ENCODE measurements at places on chromosomes 2 and 18. TPM values are rescaled to one million over a fixed set of nuclear protein-coding genes. Genes with fewer than 3 reads are reported as not detected.
A peak's percentile ranks its signal among the peaks of the same experiment; 100 is the strongest.

GRCh38 chr2:3536682-3537632 lies 17.6 kb upstream of the ADI1 start:
- peaks cover 4% of the 10 kb centered on the region for H3K4me1 ChIP-seq
- H3K4me3 ChIP-seq = peak overlapping the region; percentile 75
- H3K27ac ChIP-seq = peak overlapping the region; percentile 67
- peak; percentile 47 for DNase-seq
- H3K36me3 ChIP-seq = peaks cover 16% of the 10 kb centered on the region

DNA sequence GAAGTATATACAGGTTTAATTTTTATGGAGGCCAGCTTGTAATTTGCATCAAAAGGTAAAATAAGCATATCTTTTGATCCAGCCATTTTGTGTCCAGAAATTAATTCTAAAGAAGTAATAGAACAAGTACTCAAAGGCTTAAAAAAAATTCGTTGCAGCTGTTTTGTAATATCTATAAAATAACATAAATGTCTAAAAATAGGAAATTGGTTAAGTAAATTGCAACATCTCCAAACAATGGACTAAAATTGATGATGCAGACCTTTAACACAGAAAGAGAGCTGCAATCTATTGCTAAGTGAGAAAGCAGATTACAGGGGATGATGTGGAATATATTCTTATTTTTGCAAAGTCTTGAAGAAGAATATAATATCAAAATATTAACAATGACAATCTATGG lies 19.4 kb downstream of the AAK1 start:
- H3K4me1 ChIP-seq = peaks cover 17% of the 10 kb centered on the region
- no peak overlapping the region for H3K27ac ChIP-seq
- H3K27me3 ChIP-seq = no peaks in the 10 kb centered on the region

SCYGR4 gene
- not detected for total RNA-seq

GRCh38 chr18:50753311-50753710 lies 66.5 kb downstream of the MRO start:
- DNase-seq = no peak
- H3K27me3 ChIP-seq = peaks cover 15% of the 10 kb centered on the region
- no peak overlapping the region for H3K4me3 ChIP-seq
- no peaks in the 10 kb centered on the region for H3K36me3 ChIP-seq
- no peak overlapping the region for H3K27ac ChIP-seq

- H3K27ac ChIP-seq = no peak within 1 kb of the TSS
- peaks cover 53% of the 10 kb centered on the region for H3K27me3 ChIP-seq
- H3K36me3 ChIP-seq = no peaks in the 10 kb centered on the region
- peak within 1 kb of the TSS; percentile 74 for H3K4me3 ChIP-seq
- DNase-seq = no peak
- peaks cover 14% of the 10 kb centered on the region for H3K4me1 ChIP-seq
Observed at GRCh38 chr2:54455563-54456361, at the start of gene SPTBN1. TSS of gene SPTBN1 (plus strand) at chr2:54456327. CDS start at chr2:54526419, 70,092 bp downstream.

DNA sequence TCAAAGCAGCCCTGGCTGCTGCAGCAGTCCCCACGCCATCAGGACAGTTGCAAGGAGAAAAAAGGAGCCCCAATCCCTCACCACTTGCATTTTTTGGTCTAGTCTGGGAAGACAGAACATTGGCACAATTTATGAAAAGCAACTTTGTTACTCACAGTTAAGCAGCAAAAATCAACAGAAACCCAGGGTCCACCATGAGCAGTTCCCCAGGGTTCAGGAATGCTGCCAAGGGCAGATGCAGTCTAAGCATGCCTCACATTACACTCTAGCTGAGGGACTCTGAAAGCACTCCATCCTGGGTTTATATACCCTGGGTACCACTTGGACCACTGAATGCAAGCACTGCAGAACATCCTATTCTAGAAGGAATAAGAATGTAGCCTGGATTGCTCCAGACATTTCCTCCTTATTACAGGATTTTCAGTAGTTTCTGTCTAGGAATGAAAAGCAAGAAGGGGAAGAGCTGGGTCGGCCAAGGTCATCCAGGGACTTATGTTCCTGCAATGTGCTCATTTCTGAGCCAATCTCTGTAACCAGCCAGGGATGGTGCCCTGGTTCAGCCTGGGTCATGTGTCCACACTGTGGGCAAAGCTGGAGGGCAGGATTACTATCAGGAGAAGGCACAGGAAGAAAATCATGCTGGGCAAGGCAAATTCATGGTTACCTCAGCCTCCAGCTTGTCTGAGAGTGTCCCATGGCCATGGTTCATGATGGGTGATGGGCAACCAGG lies 19.5 kb upstream of the TMEM163 start:
- H3K36me3 ChIP-seq = no peaks in the 10 kb centered on the region
- no peaks in the 10 kb centered on the region for H3K4me1 ChIP-seq
- H3K4me3 ChIP-seq = no peak overlapping the region
- peaks cover 16% of the 10 kb centered on the region for H3K27me3 ChIP-seq

DNA sequence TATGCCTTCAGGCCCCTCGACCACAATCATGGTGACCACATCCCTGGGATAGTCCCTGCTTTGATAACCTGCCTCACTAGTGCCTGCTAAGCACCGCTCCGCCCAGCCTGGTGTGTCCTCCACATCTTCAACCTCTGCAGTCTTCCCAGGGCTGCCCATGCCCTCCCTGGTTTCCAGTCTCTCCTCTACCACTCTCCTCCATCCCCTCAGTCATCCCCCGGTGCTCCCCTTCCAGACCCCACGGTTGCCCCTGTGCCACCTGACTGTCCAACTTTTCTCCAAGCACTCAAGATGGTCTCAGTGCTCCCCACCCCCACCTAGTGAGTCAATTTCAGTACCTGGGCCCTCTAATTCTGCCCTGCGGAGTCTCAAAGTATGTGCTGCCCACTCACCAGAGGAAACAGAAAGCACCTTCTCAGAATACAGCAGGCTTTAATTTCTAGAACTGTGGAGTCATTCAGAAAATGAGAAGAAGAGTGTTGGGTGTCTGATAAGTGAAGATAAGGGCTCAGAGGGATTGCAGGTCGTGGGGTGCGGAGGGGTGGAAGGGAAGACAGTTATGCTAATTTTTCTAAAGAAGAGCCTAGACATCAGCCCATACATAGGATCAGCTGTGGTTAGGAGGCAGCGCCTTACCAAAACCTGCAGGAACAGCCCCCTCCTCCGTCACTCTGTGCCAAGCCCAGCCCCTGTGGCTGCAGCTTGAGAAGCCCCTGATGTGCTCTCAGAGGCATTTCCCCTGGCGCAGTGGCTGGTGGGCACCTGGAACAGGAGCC lies 53.6 kb upstream of the CAB39 start:
- peak; percentile 90 for DNase-seq
- H3K27ac ChIP-seq = peak overlapping the region; percentile 99
- H3K4me3 ChIP-seq = peak overlapping the region; percentile 86
- H3K27me3 ChIP-seq = no peaks in the 10 kb centered on the region

GRCh38 chr18:24862201-24862816 lies 401.9 kb downstream of the HRH4 start:
- DNase-seq = no peak
- H3K4me1 ChIP-seq = no peaks in the 10 kb centered on the region

DNA sequence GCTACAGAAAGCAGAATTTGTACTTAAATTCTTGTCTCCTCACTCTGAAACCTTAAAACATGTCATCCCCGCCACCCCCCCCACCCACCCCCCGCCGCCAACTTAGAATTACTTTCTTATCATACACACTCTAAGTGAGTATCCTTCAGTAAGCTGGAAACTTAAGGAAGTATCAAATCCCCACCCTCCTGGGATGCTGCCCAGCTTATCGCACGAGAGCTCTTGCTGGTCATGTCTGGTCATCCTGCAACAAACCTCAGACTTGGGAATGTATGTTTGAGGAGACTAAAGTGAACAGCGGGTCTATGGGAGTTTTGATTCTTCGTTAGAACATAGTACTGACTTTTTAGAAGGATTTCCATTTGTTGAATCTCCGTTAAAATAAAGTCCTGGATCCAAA lies 203.3 kb downstream of the PTGR3 start:
- H3K4me1 ChIP-seq = no peaks in the 10 kb centered on the region
- H3K27me3 ChIP-seq = no peaks in the 10 kb centered on the region

GALNT5 gene
- total RNA-seq = not detected

DNA sequence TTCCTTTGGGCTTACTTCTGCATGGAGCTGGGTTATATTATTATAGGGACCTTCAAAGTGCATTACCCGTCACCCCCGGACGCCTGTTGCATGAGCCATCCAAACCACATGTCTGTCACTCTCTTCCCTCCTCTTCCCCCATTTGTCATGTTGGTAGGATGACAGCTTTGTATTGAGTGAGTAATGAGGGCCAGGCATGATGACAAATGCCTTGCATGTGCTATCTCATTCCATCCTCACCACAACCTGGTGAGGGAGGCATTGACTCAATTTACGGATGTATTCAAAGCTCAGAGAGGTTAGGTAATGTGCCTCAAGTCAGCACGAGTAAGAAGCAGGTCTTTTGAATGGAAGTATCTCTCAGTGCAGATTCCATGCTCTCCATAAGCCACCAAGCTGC lies 510.5 kb upstream of the TNP1 start:
- no peak overlapping the region for H3K27ac ChIP-seq
- H3K27me3 ChIP-seq = no peaks in the 10 kb centered on the region
- H3K36me3 ChIP-seq = no peaks in the 10 kb centered on the region
- no peaks in the 10 kb centered on the region for H3K4me1 ChIP-seq
- no peak overlapping the region for H3K4me3 ChIP-seq
- no peak for DNase-seq

- H3K36me3 ChIP-seq = no peaks in the 10 kb centered on the region
- H3K4me3 ChIP-seq = no peak overlapping the region
- H3K4me1 ChIP-seq = no peaks in the 10 kb centered on the region
- no peaks in the 10 kb centered on the region for H3K27me3 ChIP-seq
- no peak for DNase-seq
Observed at GRCh38 chr2:221176667-221177066, 395.4 kb downstream of the EPHA4 start.

DNA sequence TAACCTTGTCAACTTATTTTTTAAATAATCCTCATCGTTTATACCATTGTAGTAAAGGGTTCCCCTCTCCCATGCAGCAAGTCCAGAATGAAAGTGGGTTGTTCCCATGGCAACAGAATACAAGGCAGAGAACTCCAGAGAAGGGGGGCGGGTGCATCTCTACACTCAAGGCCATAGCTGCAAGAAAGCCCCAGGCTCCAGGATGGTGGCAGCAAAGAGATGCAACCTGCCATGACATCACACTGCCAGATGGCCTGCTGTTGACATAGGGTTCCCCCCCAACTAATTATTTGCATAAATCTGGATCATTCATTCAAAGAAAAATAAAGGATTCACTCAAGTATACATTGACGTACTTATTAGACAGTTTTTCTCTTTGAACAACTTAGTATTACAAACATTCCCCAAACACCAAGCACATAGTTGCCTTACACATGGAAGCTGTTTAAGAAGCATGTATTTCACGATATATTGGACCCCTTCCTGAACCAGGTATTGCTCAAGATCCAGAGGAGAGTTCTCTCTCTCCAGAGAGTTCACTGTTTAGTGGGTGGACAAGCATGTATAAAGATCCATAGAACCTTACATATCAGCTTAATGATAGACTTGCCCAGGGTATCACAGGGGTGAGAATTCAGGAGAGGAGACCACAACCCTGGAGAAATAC lies 87.4 kb upstream of the KLF7 start:
- no peak overlapping the region for H3K4me3 ChIP-seq
- H3K36me3 ChIP-seq = no peaks in the 10 kb centered on the region
- no peak overlapping the region for H3K27ac ChIP-seq
- peaks cover 2% of the 10 kb centered on the region for H3K4me1 ChIP-seq
- no peak for DNase-seq

DNA sequence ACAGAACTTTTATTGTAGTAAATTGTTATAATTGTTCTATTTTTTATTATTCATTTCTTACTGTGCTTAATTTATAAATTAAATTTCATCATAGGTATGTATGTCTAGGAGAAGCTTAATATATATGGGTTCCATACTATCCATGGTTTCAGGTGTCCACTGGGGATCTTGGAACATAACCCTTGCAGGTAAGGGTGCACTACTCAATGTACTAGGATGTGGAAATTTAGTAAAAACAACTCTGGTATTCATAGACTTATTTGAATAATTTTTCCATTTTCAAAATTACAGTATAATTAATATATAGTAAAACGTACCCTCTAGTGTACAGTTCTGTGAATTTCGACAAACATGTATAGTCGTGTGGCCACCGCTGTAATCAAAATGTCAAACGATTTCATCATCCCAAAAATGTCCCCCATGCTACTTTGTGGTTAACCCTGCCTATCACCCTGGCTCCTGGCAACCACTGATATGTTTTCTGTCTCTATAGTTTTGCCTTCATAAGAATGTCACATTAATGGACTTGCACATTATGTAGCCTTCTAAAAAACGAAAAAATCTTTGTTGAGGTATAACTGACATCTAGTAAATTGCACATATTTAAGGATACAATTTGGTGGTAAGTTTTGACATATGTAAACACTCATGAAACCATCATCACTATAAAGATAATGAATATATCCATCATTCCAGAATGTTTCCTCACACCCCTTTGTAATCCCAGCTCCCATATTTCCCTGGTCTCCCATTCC lies 45.7 kb downstream of the ARL5A start:
- no peak for DNase-seq
- no peak overlapping the region for H3K4me3 ChIP-seq
- H3K36me3 ChIP-seq = peaks cover 36% of the 10 kb centered on the region

STK39 gene
- total RNA-seq = 33.4 TPM

MC5R gene
- not detected for total RNA-seq

DNA sequence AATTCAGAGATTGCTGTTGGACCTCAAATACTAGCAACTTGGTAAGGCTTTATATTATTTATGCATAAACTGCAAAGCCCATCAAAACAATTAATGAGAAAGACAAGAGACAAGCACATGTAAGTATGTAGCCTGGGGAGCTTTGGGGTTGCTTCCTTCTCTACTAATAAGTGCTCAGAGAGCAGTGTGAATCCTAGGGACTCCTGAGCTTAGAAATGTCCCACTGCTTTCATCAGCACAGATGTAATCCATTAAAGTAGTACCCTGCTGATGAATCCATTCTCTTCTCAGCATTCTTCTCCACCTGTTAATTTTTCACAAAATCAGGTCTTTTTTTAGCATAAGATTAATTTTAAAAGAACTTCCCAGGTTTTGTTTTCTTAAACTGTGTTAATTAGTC lies 485.6 kb downstream of the PTH2R start:
- H3K4me1 ChIP-seq = no peaks in the 10 kb centered on the region
- no peak overlapping the region for H3K27ac ChIP-seq
- no peaks in the 10 kb centered on the region for H3K27me3 ChIP-seq
- H3K4me3 ChIP-seq = no peak overlapping the region

GRCh38 chr18:40821596-40822243 lies 1133.3 kb upstream of the PIK3C3 start:
- H3K27me3 ChIP-seq = no peaks in the 10 kb centered on the region
- no peak overlapping the region for H3K4me3 ChIP-seq
- H3K27ac ChIP-seq = no peak overlapping the region

MYO5B gene
- not detected for total RNA-seq
